ENCODE measurements at places on chromosomes 3 and 15.

- DNase-seq: no peak
These were observed 87.0 kb downstream of the PLSCR2 start for GRCh38 chr3:146382386-146382785.

DNA sequence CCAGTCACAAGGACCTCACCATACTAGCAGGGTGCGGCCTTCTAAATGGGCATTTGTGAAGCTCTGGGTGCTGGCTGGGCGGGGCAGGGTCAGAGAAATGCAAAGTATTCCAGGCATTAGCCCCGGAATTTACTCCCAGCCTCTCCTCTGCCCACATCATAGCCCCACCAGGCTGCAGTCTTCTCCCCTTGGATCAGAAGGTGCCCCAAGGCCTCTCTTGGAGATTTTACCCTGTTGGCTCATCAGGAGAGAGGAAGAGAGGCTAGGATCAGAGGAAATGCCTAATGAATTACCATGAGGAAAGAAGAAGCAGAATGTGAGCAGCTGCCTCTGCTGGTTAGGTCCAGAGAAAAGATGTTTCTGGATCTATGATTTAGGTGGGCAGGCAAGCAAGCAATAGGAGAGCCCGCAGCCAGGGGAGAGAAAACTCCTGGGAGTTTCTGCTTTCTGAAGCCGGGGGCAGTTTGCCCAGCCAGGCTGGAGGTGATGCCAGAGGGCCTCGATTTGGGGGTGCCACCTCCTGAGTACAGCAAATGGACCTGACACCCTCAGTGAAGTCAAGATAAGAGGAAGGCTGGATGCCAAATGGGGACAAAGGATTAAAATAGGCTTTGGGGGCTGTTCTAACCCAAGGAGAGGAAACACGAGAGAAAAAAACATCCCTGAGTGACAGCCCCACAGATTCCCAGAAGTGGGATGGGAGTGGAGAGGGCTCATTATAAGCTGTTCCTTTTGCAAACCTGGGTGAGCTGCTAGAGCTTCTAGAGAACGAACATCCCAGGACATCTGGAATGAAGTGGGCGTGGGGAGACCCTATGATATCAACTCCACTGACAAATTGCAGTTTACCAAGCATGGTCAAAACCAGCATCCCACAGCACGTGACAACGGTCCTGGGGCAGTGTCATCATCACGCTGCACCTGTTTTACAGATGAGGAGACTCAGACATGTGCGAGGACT, 65.4 kb downstream of the BDH1 start:
- peak; percentile 61 for DNase-seq

DNA sequence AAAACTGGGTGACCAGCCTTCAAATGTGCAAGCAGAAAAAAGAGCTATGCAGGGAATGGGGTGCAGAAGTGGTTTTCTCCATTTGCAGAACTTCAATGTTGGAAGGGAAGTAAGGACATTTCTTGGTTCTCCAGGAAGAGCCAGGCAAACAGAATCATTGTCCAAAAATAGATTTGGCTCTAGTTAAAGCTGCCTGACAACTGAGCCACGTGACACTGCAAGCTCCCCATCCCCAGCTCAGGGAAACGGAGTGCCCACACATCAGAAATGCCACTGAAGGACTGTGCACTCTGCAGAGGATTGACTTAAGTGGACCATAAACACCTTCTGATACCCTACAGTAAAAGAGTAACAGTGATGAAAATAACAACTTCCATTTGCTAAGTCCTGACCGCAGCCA, 195.6 kb upstream of the NSMCE3 start:
- DNase-seq: no peak

DNA sequence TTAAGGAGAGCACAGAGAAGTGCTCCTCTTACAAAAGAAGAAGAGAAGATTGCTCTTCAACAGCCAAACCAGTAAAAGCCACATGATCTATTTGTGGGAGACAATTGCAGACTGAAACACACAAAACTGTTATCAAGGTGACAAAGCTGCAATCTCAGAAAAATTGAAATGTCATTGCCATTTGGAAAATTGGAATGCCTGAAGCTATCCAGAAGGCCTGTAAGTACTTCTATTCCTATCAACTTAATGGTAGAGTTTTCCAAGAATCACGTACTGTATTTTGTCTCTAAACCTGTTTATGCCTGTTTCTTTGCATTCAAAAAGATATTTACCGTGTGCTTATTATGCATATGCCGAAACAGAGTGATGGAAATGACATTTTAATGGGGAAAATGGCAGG, 204.7 kb downstream of the GREM1 start:
- DNase-seq: no peak

DNA sequence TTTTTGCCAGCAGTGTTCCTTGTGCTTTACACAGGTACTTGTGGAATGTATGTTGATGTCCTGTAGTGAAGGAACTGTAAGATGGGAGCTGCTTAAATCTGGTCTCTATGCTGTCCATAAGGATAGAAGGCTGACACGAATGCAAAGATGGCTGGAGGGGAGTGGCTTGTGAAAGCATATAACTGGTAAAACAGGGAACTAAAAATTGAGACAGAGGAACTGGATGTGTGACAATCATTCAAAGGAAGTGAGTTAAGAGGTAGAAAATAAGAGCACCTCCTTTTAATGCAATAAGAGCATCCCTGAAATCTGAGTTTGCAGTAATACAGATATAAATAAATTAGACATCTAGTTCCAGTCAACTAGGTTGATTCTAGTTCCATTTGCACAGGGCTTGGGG, 35.2 kb downstream of the RNF13 start:
- DNase-seq: no peak

DNA sequence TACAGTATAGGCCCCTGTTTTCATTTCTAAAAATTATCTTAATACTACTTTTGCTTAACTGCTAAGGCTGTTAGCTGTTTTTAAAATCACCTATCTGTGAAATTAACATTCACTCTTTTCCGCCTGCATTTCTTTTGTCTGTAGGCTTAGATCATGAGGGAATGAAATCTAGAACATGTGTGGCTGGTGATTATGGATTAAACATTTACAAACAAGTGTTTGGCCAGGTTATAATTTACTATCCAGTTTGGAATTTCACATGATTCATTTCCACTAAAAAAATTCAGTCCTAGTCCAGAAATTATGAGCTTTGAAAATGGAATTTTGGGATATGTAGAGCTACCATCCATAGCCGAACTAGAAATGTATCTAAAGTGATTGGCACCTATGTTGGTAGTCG, 39.1 kb downstream of the GOLM2 start:
- no peak for DNase-seq

- DNase-seq: no peak
These were observed 740 bp upstream of the ZBTB47 start for GRCh38 chr3:42652611-42653302.

All from fibroblast of skin of left quadriceps (primary cell).